ENCODE measurements at places on chromosomes 4 and X. TPM values are rescaled to one million over a fixed set of nuclear protein-coding genes. Genes with fewer than 3 reads are reported as not detected.

- no peak for DNase-seq
Measured at GRCh38 chr4:108814326-108814725, 51.5 kb upstream of the ETNPPL start.

- DNase-seq = no peak
Measured at GRCh38 chr4:49032440-49033161, 46.5 kb downstream of the CWH43 start.

CT55 gene
- total RNA-seq = not detected

MAGEA1 gene
- total RNA-seq = not detected

VCX3B gene
- not detected for total RNA-seq

DNA sequence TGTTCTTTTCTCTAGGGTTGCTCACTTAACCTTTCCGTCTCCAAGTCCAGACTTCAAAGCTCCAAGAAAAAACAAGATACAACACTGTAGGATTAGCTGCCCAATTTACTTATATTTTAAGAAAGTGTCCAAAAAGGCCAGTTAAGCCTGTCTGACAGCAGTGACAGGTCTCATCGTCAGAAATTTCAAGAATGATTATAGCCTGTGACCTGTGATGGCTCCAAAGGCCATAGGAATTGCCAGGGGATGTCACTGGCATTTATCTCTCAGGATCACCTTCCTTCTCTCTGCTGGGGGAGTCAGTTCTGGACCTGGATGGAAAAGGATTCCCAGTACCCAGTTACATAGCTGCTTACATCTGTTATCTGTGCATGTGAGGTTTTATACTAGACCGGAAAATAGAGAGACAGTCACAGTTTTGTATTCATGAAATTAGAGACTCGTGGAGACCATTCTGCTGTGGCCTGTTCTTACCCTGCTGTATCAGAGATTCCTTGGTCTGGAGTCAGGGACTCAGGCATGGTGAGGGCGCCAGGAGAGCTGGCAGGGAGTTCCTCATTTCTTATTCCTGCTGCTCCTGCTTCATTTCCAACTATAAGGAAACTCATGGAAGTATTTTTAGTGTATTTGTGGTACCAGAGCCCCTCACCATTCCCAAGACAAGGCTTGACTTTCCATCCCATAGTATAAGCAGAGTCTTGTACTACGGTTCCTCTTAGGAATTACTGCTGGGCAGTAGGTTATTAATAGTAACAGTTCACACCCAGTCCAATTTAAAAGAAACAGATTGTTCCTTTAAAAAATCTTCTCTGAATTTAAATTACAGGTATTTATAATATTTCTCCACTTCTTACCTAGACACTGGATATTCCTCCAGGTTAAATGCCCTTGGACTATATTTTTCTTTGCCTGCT lies 220.8 kb downstream of the SHROOM3 start:
- no peak for DNase-seq

- no peak for DNase-seq
Measured at GRCh38 chr4:175935016-175935661, 123.1 kb upstream of the GPM6A start.

- DNase-seq = no peak
Measured at GRCh38 chr4:38040619-38041018, 80.4 kb downstream of the PTTG2 start.

GRCh38 chr4:99817309-99817890 lies 773 bp downstream of the DAPP1 start:
- DNase-seq = no peak

NHS gene
- total RNA-seq = 0.71 TPM

DNA sequence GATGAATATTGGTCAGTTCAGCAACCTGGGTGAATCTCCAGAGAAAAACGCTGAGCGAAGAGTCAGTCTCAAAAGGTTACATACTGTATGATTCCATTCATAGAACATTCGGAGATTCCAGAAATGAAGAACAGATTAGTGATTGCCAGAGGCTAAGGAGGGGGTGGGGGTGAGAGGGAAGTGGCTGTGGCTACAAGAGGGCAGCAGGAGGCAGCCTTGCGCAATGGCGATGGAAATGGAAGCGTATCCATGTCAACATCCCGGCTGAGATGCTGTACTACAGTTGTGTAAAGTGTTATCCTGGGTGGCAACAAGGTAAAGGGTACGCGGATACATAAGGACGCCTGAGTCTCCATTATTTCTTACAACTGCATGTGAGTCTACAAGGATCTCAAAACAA lies 18.0 kb downstream of the LYAR start:
- DNase-seq = no peak

INTS6L gene
- 20.5 TPM for total RNA-seq
